ENCODE measurements at places on chromosomes 11 and 22.
A peak's percentile ranks its signal among the peaks of the same experiment; 100 is the strongest.

GRCh38 chr22:37423283-37423682, 4.0 kb downstream of the ELFN2 start:
- DNase-seq: no peak

- no peak for DNase-seq
Measured at GRCh38 chr11:72828081-72828567, 13.9 kb downstream of the ATG16L2 start.

- DNase-seq: no peak
Measured at GRCh38 chr11:124874571-124875255, 9.5 kb downstream of the ROBO3 start.

GRCh38 chr22:31292236-31292989, at the start of gene PIK3IP1:
TSS of gene PIK3IP1 (minus strand) at chr22:31292488. CDS start at chr22:31292344, 144 bp downstream.
- DNase-seq: peak; percentile 85

DNA sequence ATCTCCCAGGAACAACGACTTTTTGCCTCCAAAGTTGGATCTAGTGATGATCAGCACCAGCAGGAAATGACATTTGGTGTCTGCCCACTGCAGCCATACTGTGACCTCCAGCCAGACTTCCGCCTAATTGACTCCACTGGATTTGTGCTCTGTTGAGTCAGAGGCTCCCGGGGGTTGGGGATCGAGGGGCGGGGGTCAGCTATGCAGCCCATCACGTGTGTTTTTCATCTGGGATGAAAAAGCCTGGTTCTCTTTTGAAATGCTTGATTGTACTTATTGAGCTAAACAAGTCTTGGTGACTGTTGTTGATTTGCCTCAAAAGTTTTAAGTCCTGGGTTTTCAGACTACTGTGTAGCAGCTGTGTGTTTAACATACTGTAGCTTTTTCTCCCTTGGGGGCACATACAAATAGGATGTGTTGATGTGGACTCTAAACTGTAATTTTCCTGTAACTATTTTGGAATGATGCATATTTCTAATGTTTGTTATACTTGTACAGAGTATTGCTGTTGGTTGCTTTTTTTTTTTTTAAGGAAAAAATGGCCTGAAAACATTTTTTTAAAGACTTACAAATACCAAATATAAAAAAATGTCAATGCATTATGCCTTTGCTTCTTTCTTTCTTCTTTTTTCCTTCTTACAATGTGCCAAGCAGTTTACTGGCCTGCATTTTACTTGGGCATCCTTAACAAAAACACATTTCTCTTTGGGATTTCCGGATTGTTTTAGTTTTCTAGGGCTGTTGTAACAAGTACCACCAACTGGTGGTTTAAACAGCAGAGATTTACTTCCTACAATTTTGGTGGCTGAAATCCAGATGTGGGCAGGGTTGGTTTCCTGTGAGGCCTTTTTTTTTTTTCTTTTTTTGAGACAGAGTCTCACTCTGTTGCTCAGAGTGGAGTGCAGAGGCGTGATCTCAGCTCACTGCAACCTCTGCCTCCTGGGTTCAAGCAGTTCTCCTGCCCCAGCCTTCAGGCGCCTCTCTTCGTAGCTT, 46.1 kb upstream of the OR4B1 start:
- DNase-seq: no peak

- DNase-seq: no peak
Measured at GRCh38 chr22:40524392-40525249, 111.9 kb downstream of the MRTFA start.

GRCh38 chr22:24486501-24486921, 8.6 kb upstream of the UPB1 start:
- no peak for DNase-seq

DNA sequence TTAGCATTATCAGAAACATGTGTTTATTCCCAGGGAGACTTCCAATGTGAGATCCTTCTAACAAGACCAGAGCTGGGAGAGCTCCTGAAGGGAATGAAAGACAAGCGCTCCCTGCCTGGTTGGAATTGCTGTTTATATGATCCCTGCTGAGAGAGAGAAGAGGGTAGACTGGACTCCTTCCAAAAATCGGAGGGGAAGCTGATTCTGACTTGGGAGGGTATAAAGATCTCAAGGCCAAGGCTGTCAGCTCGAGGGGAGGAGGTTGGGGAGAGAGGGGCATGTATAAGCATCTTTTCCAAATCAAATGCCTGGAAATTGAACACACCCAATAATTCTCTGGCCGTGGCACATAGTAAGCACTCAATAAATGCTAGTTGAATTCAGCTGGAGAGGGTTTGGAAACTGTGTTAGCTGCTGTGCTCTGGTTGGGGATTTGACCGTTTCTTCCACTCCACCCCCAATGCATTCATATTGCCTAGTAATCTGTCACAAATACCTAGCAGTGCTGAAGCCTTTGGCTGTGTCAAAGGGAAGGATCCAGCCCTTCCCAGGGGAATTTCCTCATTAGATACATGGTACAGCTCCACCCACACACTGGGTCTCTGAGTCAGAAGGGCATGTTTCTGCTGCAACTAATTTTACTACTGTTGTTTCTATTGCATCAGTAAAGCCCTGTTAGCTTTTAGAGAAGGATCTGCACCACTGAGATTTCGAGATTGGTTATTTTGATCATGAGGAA, 61.5 kb downstream of the CACNG2 start:
- DNase-seq: peak; percentile 53

GRCh38 chr11:2385156-2386151, 8.3 kb downstream of the CD81 start:
- no peak for DNase-seq

GRCh38 chr11:113862435-113862834, 12.9 kb downstream of the USP28 start:
- no peak for DNase-seq

DNA sequence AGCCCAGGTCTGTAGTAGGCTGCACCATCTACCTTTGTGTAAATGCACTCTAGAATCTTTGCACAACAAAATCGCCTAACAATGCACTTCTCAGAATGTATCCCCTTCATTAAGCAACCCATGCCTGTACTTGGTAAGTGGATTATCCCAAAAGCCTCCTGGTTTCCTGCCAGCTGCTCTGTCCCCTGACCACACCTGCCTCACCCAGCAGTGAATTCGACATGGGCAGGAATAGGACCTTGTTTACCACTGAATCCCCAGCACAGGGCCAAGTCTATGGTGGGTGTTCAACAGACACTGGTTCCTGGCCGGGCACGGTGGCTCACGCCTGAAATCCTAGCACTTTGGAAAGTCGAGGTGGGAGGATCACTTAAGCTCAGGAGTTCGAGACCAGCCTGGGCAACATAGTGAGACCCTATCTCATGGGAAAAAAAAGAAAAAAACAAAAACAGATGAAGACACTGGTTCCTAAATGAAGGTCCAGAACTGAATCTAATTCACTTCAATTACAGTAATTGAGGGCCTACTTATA, 5.1 kb upstream of the SYCE3 start:
- DNase-seq: no peak

GRCh38 chr11:133541021-133541719, 8.9 kb upstream of the OPCML start:
- DNase-seq: no peak

- DNase-seq: no peak
Measured at GRCh38 chr11:33507967-33508366, 192.7 kb downstream of the C11orf91 start.

DNA sequence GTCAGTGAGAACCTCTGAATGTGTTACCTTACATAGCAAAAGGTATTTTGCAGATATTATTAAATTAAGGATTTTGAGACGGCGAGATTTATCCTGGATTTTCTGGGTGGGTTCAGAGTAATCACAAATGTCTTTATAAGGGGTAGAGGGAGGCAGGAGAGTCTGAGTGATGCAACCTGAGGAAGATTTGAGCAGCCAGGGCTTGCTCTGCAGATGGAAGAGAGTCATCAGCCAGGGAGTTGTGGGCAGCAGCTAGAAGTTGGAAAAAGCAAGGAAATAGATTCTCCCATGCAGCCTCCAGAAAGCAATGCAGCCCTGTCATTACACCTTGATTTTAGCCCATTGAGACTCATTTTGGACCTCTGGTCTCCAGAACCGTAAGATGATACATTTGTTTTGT, 4.1 kb upstream of the WDR74 start:
- no peak for DNase-seq

- DNase-seq: peak; percentile 51
Measured at GRCh38 chr11:30914143-30914762, 328.1 kb upstream of the MPPED2 start.

- DNase-seq: peak; percentile 72
Measured at GRCh38 chr22:29821291-29822016, 16.6 kb downstream of the ASCC2 start.

DNA sequence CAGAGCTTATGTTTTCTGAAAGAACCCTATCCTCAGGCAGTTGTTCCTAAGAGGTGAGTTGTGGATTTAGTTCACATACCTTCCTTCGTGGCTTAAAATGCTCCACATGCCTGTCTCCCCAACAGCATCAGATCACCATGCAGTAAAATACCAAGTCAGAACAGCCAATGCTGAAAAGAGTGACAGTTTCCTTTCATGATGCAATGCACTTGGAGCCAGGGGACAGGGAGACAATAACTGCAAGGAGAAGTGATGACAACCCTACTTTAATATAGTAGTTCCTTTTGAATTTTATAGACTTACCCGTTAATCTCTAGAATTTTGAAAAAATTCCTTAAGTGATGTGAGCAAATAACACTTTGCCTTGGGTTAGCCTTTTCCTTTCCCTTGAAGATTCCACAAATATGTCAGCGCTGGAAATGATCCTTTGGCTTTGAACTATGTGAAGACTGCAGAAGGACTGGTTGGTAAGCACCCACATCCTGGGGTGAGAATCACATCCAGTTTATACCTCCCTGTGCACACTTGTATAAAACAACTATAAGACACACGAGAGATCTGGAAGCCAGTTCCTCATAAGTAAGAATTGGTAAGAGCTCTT, 71.2 kb downstream of the PIWIL4 start:
- DNase-seq: no peak

GRCh38 chr11:34028425-34028824, 23.1 kb upstream of the CAPRIN1 start:
- no peak for DNase-seq

DNA sequence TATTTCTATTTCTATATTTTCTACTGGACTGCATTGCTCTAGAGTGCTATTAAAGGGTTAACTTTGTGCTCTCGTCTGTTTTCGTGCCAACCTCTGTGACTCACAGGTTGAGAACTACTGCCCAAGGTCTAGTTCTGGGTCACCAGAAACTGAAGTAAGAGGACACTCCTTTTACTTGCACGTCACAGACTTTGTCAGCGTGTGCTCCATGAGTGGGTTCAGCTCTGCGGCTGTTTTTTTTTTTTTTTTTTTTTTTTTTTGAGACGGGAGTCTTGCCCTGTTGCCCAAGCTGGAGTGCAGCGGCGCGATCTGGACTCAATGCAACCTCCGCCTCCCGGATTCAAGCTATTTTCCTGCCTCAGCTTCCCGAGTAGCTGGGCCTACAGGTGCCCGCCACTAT, 49.8 kb downstream of the CLMP start:
- DNase-seq: peak; percentile 9

DNA sequence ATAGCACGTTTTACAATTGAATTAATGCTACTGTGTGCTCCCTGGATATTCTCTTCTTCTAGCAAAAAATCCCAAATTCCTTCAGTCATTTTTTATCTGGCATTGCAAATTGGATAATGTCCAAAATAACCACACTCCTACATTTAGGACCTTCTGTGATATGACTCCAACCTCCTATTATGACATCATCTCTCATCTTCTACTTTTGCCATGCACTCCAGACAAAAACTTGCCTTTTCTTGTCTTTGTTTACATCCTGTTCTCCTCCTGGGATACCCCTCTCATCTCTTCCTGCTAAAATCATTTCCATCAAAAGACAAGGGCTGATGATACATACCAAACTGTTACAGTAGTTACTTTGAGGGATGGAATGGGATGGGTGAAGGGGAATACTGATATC, 20.6 kb upstream of the TMEM218 start:
- no peak for DNase-seq

DNA sequence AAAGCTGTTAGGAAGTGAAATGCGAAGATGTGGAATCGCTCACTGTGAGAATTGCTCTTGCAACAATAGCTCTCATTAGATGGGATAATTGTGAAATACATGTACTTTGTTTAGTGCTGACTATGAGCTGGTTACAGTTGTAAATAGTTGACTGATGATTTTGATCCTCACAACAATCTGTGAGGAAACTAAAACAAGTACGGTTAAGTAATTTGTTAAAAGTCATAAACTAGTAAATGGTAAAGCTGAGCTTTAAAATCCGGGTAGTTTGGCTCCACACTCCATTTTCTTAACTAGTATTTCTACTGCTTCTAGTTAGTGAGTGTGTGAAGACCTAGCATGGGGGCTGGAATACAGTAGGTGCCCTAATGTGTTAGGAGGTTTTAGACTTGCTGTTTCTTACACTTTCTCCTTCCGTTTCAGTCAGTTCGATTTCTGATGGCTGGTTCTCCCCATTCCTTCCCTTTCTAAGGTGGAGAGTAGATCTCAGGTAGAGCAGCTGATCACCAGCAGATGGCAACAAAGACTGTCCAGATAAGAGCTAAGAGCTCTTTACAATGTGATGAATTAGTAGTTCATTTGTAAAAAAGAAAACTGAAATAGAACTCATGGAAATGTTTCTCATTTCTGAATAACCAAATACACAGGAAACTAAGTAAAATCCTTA, 16.3 kb upstream of the CYP2R1 start:
- no peak for DNase-seq

DNA sequence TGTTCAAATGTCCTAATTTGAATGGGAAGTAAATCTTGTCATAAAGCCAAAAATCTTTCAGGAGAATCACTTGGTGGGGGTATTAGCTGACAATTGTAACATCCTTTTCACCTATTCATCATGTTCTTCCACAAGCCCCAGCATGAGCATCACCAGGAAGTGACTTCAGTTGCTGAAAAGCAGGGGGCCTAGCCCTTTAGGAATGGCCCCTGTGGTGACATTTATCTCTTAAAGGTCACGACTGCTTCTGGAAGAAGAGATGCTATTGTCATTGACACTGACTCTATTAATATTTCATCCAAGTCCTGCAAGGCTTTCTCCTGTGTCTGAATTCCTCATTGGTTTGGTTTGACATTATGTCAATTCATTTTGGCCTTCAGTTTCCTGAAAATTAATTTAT, 92.6 kb downstream of the OR5AK2 start:
- DNase-seq: no peak

GRCh38 chr11:76131671-76132631, 74.4 kb downstream of the WNT11 start:
- DNase-seq: no peak

- DNase-seq: no peak
Measured at GRCh38 chr22:21652547-21653545, 10.7 kb downstream of the SDF2L1 start.

GRCh38 chr11:36238881-36239280, 50.3 kb downstream of the COMMD9 start:
- no peak for DNase-seq

DNA sequence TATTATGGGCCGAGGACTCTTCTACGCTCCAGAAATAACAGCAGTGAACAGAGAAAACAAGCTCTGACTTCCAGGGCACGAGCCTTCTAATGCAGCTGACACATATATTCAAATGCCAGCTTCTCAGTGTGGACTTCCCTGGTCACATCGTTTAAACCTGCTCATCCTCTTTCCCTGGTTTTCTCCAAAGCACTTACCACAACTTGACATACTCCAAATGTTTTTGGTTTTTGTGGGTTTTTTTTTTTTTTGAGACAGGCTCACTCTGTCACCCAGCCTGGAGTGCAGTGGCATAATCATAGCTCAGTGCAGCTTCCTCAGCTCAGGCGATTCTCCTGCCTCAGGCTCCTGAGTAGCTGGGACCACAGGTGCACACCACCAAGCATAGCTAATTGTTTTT, 105.5 kb downstream of the MICAL3 start:
- DNase-seq: no peak

GRCh38 chr11:9923280-9923679, 259.4 kb downstream of the SWAP70 start:
- no peak for DNase-seq

GRCh38 chr11:111395081-111395480, 16.0 kb upstream of the POU2AF1 start:
- DNase-seq: no peak

- no peak for DNase-seq
Measured at GRCh38 chr11:115645631-115646317, 141.6 kb upstream of the CADM1 start.
